ENCODE measurements at places on chromosomes 13 and 19.

- DNase-seq: no peak
Observed at GRCh38 chr19:17718550-17718946, 732 bp upstream of the MAP1S start.

DNA sequence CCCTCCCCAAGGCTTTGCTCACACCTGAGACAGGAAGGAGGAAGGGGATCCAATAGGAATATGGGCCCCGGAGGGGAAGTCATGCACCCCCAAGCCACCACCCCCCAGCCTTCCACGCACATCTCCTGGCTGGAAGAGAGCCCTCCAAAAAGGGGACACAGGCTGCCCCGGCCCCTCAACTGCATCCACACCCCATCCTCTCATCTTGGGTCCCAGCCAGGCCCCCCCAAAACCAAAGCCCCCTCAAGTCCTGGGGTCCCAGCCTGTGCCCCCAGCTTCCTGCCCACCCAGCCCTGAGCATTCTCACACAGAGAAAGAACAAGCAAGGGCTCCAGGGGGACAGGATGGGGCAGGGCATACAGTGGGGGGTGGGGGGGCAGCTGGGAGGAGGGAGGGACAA is 12.1 kb downstream of the SMIM24 start:
- no peak for DNase-seq

GRCh38 chr19:29535984-29536508 is 10.3 kb downstream of the VSTM2B start:
- DNase-seq: no peak

DNA sequence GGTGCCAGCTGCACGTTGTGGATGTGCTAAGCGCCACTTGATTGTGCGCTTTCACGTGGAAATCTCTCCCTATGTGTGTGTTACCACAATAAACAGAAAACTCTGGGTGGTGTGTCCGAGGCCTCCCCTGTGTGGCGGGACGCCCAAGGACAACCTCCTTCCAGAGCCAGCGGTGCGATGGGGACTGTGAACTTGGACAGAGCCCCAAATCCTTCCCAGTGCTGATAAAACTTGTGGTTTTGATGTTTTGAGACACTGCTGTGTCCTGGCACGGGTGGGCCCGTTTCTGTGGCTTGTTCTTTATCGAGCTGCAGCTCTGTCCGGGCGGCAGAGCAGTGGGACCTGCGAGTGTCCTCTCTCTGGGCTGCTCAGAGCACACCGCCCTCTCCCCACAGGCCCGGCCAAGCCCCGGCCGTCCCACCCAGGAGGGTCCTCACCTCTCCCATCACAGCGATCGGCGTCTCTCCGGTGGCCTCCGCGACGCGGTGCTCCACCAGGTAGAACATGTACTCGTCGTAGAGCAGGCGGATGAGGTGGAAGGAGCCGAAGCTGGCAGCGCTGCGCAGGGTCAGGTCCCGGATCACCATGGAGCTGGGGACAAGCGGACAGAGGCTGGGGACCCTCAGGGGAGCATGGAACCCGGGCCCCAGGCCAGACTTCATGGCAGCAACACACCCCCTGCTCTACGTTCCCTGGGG is 18.8 kb upstream of the RANBP3 start:
- DNase-seq: no peak

GRCh38 chr13:95564733-95565291 is 12.3 kb downstream of the CLDN10 start:
- no peak for DNase-seq

DNA sequence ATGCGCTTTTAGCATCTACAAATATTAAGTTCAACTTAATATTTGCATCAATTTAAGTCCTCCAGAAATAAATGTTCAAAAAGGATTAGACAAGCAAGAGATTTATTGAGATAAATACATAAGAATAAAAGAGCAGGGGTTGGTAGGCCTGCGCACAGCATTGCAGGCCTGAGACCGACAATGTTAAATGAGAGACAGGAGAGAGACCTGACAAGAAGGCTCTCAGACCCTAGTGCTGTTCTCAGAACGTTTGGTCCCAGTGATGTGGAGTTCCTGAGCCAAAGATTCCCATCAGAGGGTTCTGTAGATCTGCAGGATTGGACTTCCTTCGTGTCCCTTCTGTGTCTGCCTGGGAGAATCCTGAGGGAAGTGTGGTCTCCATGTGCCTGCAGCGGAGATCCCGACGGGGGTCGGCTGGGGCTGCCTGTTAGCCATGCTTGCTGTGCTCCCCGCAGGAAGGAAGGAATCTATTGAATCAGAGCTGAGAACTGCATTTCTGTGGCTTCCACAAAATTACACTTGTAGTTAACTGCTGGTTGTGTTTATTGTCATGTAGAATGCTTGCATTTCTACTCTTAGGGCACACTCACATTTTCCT is 369.9 kb upstream of the SLC10A2 start:
- DNase-seq: no peak

DNA sequence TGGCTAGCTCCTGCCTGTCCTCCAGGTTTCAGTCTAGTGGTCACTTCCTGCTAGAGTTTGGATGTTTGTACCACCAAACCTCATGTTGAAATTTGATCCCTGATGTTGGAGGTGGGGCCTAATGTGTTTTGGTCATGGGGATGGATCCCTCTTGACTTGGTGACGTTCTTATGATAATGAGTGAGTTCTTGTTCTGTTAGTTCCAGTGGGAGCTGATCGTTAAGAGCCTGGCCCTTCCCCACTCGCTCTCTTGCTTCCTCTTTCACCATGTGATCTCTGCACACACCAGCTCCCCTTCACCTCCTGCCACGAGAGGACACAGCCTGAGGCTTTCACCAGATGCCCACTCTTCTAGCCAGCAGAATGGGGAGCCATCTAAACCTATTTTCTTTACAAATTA is 86.8 kb upstream of the SCEL start:
- DNase-seq: no peak

DNA sequence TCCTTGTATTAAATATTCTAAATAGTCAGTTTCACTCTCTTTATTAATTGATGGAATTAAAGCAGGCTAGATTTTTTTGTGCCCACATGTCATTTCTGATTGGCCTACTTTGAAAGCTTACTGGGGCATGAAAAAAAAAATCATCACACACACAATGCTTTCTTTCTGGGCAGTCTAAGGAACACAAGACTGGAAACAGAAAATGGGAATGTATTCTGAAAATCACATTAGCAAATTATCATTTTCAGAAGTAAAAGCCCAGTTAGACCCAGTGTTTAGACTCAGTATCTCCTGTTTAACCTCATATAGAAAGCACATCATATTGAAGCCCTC is 339.4 kb downstream of the SPRY2 start:
- no peak for DNase-seq

DNA sequence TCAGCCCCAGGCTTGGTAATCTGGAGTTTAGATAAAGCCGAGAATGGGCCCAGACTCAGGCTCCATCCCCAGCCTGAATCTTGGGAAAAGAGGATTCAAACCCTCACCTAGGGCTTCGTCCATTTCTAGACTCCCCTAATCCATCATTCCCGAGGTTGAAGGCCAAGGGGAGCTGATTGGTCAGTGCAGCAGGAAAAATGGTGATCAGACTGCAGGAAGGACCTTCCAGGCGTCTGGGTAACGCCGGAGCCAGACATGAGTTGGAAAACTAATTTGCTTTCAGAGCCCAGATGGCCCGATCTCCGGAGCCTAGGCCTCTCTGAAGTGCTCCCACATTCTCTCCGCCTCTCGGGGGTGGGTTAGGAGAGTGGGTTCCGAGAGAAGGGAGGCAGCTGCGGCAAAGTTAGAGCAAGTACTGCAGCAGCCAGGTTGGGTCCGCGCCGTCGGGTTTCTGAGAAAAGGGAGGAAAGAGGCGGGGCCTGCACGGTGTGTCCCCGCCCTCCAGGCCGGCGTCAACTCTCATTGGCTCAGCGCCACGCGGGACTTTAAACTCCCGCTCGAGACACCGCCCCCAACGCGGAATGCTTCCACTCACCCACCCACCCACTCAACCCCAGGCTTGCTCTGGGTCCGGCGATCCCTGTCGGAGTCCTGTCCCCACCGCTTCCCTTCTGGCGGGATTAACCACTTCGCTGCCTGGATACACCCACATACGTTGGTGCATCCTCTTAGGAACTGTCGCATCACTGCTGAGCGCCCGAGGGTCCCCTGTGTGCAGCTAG is 788 bp upstream of the RTBDN start:
- no peak for DNase-seq

DNA sequence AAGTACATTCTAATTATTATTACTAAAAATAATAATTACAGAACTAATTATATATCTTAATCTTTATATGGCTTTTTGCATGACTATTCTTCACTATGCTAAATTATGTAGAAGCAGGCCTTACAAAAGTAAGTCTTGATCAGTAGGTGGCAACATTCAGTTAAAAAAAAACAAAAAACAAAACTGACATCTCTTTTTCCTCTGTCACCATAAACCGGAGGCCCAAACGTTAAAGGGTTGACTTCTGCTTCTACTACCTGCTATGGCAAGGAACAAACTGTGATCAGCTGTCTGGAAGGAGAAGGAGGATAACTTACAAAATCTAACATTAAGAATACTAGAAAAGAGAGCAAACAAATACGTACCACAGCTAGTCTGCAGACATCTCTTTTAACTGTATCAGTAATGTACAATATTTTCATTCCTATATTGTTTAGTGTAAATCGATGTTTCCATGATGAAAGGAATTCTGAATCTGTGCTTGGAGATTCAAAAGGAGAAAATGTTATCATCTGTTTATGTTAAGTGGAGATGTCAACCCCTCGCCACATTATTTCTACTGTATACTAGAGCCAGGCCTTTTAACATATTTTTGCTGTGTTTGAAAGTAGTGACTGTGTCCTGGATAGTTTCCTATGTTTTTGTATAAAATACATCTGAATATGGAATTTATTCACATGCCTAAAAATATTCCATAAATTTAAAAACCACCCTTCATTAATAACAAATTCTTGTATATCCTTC is 1525.4 kb downstream of the SLITRK1 start:
- DNase-seq: no peak

GRCh38 chr19:14525729-14526128 is 3.7 kb upstream of the TECR start:
- DNase-seq: no peak

- no peak for DNase-seq
Observed at GRCh38 chr13:52085421-52085820, 43.5 kb downstream of the NEK5 start.

GRCh38 chr19:379796-380195 is 29.2 kb downstream of the C2CD4C start:
- no peak for DNase-seq

GRCh38 chr19:47309608-47310007 is at the start of gene C5AR1:
TSS of gene C5AR1 (plus strand) at chr19:47309861. CDS start at chr19:47309896, 35 bp downstream.
- no peak for DNase-seq

- no peak for DNase-seq
Observed at GRCh38 chr13:73250061-73250460, 191.3 kb downstream of the KLF5 start.

DNA sequence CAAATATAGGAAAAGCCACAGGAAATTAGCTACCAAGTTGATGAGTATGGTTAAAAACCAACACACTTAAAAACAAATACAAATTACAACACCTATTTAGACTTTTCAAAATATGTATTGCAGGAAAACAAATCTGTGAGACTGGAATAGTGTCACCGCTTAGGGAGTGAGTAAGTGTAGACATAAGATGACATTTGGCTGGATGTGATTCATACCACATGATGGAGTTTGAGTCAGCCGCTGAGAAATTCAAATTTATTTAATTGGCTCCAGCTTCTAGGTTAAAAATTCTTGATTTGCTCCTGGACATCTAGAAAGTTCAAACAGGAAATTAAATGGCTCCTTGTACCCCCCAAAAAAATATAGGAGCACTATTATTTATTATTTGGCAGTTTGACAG is 531.7 kb downstream of the SLITRK1 start:
- DNase-seq: no peak
